ENCODE measurements at places on chromosomes 12 and 14. TPM values are rescaled to one million over a fixed set of nuclear protein-coding genes. Genes with fewer than 3 reads are reported as not detected.
A peak's percentile ranks its signal among the peaks of the same experiment; 100 is the strongest.

DNA sequence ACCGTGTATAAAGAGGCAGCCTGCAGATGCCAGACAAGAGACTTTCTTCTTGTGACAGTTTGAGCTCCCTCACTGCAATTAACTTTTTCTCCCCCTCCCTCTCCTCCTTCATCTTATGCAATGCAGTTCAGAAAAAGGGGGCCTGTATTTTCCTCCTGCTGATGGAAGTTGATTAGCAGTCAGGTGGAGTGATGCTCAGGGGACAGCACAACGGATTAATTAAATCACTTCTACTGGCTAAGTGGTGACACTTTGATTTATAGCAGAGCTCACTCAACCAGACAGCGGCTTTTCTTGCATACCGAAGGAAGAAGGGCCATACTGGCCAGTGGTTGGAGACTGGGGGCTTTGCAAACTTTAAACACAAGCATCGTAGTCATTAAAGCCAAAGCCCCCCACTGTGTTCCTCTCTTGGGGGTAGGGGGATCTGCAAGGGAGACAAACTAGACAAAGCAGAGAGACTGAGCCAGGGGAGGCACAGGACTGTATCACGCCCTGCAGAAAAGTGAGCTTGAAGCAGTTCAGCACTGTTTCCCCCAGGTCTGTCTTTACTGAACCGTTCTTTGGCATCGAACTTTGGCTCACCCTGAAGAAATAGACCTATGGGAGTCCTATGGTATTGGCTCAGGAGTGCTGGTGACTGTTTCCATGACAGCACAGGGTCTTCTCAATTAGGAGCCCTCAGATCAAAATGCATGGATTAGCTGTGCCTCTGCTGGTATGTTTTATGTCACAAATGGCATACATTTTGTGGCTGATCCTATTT is 47.7 kb downstream of the SPRING1 start:
- no peak for DNase-seq

DNA sequence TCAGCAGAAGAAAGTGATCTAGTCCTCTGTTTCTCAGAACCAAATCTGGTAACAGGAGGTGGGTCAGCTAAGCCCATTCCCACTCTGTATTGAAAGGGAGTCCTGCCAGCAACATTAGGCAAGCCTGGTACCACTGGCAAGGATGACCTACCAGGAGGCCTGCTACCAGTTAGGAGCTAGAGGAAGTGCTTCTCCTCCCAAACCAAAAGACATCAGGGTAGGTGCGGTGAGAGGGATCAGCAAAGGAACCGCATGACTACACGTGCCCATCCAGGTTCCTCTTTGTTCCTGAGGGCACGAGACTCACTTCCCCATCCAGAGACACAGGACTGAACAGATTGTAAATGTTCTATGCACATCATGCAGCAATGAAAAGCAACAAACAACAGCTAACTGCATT is 2.8 kb downstream of the KLRC4 start:
- no peak for DNase-seq

Gene YBX3
- total RNA-seq, result 673 TPM

DNA sequence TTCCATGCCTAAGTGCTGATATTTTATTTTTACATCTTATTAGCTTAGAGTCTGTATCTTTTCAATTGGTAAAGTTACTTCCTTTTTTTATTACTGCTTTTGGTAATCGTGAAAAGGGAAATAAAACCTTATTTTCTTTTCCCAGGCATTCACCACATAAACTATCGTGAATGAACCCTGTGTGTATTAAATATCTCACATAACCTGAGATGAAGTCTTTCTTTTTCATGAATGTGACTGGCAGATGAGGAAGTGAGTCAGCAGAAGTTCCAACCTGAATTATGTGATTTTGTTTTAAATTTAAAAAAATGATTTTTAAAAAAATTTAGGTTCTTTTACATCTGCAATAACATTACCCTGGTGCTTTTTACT is 26.0 kb downstream of the MYBPC1 start:
- no peak for DNase-seq

- DNase-seq, result peak; percentile 61
Observed at GRCh38 chr12:51323966-51324895, at the start of gene BIN2. Gene BIN2, minus strand, starts transcription at chr12:51324174. Its CDS starts 72 bp downstream, at chr12:51324102.

Gene EPYC
- total RNA-seq, result not detected

DNA sequence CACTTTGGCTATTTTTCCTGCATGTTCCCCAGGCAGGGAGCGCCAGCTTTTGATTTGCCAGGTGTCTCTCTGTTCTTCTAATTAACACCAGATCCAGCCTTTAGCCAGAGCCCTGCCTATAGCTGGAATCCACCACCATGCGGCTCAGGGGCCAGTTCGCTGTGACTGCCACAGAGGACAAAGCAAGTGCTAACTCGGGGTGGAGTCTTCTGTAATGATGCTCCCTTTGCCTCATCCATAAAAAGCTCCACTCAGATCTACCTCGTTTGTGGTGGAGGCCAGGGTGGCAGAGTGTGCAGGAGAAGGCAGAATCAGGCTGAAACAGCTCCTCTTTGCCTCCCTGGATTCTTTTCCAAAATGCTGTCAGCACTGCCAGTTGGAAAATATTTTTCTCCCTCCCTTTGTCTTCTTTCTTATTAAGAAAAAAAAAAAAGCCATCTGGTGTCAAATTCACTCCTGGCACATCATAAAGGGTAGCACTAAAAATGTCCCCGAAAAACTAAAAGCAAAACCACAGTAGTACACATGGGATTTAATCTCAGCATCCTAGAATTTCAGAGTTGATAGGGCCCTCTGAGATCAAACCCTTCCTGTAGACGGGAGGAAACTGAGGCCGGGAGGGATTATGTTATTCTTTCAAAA is 18.0 kb upstream of the CTDSP2 start:
- DNase-seq, result no peak

DNA sequence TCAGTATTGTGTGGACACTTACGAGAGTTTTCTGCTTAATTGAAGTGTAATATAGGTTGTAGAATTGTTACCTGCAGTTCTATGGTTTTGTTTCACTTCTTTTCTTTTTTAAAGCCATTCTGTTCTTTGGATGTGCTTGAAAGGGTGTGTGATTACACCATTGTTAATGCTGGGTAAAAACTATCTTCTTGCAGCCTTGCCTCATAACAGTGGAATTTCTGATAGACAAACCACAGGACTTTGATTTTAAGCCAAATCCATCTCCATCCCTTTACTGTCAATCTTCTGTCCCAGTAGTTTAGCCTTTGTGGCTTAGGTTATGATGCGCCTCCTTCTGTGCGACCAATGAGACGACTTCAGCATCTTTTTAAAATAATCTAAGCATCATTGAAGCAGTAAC is 182.3 kb downstream of the PELI2 start:
- DNase-seq, result no peak

DNA sequence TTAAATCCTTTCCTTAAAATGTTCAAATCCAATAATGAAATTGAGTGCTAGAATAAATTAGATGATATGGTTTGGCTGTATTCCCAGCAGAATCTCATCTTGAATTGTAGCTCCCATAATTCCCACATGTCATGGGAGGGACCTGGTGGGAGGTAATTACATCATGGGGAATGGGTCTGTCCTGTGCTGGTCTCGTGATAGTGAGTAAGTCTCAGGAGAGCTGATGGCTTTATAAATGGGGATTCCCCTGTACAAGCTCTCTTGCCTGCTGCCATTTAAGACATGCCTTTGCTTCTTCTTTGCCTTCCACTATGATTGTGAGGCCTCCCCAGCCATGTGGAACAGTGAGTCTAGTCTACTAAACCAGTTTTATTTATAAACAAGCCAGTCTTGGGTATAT is 508.5 kb downstream of the ETNK1 start:
- no peak for DNase-seq

Gene MTA1
- 169 TPM for total RNA-seq

DNA sequence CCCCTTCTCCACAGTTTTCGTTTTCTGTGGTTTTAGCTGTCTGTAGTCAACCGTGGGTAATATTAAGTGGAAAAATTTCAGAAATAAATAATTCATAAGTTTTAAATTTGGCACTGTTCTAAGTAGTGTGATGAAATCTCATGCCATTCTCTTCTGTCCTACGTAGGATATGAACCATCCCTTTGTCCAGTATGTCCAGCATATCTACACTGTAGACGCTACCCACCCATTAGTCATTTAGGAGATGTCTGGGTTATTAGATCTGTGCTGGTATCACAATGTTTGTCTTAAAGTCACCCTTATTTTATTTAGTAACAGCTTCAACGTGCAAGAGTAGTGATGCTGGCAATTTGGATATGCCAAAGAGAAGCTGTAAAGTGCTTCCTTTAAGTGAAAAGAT is 44.7 kb downstream of the ATF7IP start:
- DNase-seq, result no peak

- DNase-seq, result no peak
Observed at GRCh38 chr14:53156238-53156637, 3.1 kb upstream of the DDHD1 start.

Gene ADSS1
- total RNA-seq, result 247 TPM

All from heart left ventricle (tissue), 16 donors.